ELR (cell line): ENCODE measurements at places on chromosomes 1 and 21.

- no peak for DNase-seq
Measured at GRCh38 chr1:231724041-231724440, 97.5 kb downstream of the DISC1 start.

DNA sequence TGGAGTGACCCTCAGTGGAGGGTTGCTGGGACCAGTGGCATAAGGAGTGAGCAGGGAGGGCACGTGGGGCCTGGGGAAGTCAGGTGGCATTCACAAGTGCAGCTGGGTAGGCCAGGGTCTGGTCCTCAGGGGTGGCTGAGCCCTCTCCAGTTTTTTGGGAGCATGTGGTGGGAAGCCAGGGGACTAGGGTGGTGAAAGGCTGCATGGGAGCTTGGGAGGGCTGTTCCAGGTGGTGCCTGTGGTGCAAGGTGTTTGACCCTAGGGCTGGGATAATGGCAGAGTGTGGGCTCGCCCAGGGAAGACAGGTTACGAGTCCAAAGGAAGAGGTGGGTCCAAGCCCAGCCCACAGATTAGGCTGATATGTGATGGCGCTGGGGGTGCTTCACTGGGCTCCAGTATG is 30.5 kb downstream of the MAN1C1 start:
- no peak for DNase-seq

GRCh38 chr1:175725684-175726083 is 17.7 kb downstream of the TNR start:
- peak; percentile 38 for DNase-seq

GRCh38 chr1:119004129-119004527 is 16.0 kb upstream of the TBX15 start:
- DNase-seq = no peak

GRCh38 chr1:57590978-57591377 is 167.1 kb upstream of the DAB1 start:
- no peak for DNase-seq
